Gastrocnemius medialis (tissue), 4 donors: ENCODE measurements at places on chromosomes 3 and 15.

DNA sequence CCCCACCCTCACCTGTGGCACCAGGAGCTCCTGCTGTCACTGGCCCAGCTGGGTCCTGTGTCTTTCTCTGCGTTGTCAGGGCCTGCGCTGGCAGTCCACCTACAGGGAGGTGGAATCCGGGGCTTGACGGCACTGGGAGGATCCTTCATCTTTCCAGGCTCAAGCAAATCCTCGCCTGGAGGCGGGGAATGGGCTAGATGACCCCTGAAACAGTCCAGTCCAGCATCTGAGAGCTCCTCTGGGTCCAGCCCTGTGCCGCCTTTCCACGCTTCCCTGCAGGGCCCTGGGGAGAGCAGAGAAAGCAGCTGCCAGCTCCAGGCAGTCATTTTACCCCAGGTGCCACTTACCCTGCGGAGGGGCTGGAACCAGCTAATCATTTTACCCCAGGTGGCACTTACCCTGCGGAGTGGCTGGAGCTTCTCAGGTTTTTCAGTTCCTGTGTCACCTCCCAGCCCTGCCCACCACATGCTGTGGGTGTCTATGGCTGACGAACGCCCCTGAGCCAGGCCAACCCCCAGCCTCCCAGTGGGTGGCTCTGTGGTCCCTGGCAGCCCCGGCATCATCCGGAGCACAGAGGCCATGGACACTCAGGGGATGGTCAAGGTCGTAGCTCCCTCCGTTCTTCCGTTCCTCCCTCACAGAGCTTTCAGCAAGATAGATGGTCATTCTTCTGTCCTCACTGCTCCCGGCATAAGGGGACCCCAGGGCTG, 17.9 kb upstream of the ADIPOQ start:
- H3K36me3 ChIP-seq: no peaks in the 10 kb centered on the region
- no peak overlapping the region for H3K4me3 ChIP-seq
- no peak for DNase-seq
- H3K27me3 ChIP-seq: peaks cover 42% of the 10 kb centered on the region
- peaks cover 14% of the 10 kb centered on the region for H3K4me1 ChIP-seq

GRCh38 chr15:41182266-41182665, 48.3 kb downstream of the EXD1 start:
- no peaks in the 10 kb centered on the region for H3K36me3 ChIP-seq
- DNase-seq: no peak
- H3K27me3 ChIP-seq: no peaks in the 10 kb centered on the region

GRCh38 chr3:186694288-186695032, 22.7 kb upstream of the KNG1 start:
- H3K27me3 ChIP-seq: no peaks in the 10 kb centered on the region
- DNase-seq: no peak
- no peak overlapping the region for H3K4me3 ChIP-seq
- no peaks in the 10 kb centered on the region for H3K36me3 ChIP-seq
- H3K4me1 ChIP-seq: no peaks in the 10 kb centered on the region

- DNase-seq: no peak
- H3K36me3 ChIP-seq: no peaks in the 10 kb centered on the region
- no peak overlapping the region for H3K4me3 ChIP-seq
- no peak overlapping the region for H3K27ac ChIP-seq
- no peaks in the 10 kb centered on the region for H3K27me3 ChIP-seq
These were observed 186.3 kb downstream of the SATB1 start for GRCh38 chr3:18238746-18239331.

DNA sequence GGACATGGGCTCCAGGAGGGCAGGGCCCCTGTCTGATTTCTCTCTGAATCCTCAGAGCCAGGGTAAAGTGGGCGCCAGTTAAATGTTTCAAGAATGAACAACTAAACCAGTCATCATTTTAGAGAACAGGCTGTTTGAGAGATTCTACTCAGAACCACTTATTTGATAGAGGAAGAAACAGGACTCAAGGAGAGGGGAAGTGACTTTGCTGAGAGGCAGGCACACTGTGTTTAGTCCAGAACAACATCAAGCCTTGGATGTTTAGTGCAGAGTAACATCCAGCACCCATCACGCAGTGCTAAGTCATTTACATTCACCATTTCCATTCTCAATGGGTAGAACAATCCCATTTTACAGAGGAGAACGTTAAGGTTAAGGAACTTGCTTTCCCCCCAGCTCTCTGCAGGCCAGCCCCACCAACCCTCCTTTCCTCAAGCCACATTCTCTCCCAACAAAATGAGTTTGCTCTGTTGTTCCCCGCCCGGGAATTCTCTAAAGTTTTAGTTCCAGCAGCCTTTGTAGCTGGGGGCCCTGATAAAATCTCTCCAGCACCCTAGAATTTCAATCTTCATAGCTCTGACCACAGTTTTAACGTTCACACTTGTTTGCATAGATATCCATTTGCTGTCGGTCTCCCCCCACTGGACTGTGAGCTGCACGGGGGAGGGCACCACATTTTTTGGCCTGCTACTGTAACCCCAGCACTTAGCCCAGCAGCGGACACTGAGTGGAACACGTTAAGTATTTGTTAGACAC, 962 bp downstream of the NMNAT3 start:
- peak overlapping the region; percentile 92 for H3K27ac ChIP-seq
- H3K36me3 ChIP-seq: no peaks in the 10 kb centered on the region
- H3K4me3 ChIP-seq: peak overlapping the region; percentile 93
- H3K27me3 ChIP-seq: no peaks in the 10 kb centered on the region
- H3K4me1 ChIP-seq: peaks cover 9% of the 10 kb centered on the region

DNA sequence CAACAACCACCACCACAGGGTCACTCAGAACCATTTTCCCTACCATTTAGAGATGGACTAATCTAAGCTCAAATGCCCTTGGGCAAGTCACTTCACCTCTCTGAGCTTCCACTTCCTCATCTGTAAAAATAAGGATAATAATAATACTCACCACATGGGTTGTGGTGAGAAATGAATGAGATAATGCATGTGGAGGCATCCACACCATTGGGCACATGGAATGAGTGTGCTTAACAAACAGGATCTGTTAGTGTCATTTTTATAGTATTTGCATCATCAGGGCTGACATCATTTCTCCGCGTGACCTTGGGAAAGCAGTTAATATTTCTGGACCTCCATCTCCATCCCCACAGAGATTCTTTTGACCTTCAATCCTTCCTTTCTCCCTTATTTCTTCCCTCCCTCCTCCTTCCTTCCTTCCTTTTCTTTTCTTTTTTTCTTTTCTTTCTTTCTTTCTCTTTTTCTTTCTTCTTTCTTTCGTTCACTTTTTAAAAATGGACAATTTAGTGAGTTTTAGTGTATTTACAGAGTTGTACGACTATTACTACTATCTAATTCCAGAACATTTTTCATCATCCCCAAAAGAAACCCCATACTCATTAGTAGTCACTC, 7.7 kb upstream of the RFT1 start:
- no peaks in the 10 kb centered on the region for H3K36me3 ChIP-seq
- no peaks in the 10 kb centered on the region for H3K27me3 ChIP-seq
- no peaks in the 10 kb centered on the region for H3K4me1 ChIP-seq
- DNase-seq: no peak
- H3K4me3 ChIP-seq: no peak overlapping the region
- H3K27ac ChIP-seq: no peak overlapping the region

DNA sequence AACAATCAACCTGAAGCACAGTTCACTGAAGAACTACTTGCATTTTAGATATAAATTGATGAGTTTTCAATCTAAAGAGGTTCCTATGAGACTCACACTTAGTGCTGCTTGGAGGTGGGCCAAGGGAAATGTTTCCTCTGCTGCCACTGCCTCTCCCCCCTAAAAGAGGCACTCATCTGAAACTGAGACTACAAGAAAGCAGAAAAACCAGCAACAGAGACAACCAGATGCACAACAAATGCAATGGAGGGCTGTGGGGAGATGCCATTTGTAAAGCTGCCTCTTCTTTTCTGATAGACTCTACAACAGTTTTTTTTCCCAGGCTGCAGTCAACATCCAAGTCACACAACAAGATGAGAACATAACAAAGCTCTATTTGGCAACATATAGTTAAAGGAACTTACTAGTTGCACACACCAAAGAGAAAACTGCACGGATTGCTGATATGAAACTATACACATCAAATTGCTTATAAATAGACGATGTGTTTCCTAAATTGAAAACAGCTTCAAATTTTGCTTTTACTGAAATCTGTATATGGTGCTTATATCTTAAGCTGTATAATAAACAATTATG, 11.0 kb downstream of the TSPAN3 start:
- no peak for DNase-seq
- no peak overlapping the region for H3K4me3 ChIP-seq

GRCh38 chr3:16512435-16513140, 911 bp downstream of the RFTN1 start:
- peak overlapping the region; percentile 73 for H3K4me3 ChIP-seq
- H3K27ac ChIP-seq: peak overlapping the region; percentile 76
- peaks cover 40% of the 10 kb centered on the region for H3K4me1 ChIP-seq
- no peaks in the 10 kb centered on the region for H3K36me3 ChIP-seq

GRCh38 chr3:77475507-77475906, 435.6 kb downstream of the ROBO2 start:
- no peak overlapping the region for H3K27ac ChIP-seq
- H3K27me3 ChIP-seq: no peaks in the 10 kb centered on the region
- H3K4me1 ChIP-seq: no peaks in the 10 kb centered on the region
- no peak for DNase-seq

GRCh38 chr3:32401126-32401525, 9.5 kb downstream of the CMTM7 start:
- no peaks in the 10 kb centered on the region for H3K36me3 ChIP-seq
- DNase-seq: no peak
- H3K27ac ChIP-seq: peak overlapping the region; percentile 85
- H3K4me1 ChIP-seq: peaks cover 8% of the 10 kb centered on the region
- H3K4me3 ChIP-seq: peak overlapping the region; percentile 68

- H3K4me1 ChIP-seq: no peaks in the 10 kb centered on the region
- H3K27me3 ChIP-seq: no peaks in the 10 kb centered on the region
- DNase-seq: no peak
- H3K4me3 ChIP-seq: no peak overlapping the region
- no peak overlapping the region for H3K27ac ChIP-seq
These were observed 165.6 kb downstream of the ATP8B4 start for GRCh38 chr15:49953421-49953820.

- no peak overlapping the region for H3K4me3 ChIP-seq
- H3K4me1 ChIP-seq: no peaks in the 10 kb centered on the region
- no peaks in the 10 kb centered on the region for H3K27me3 ChIP-seq
- H3K36me3 ChIP-seq: no peaks in the 10 kb centered on the region
- H3K27ac ChIP-seq: no peak overlapping the region
These were observed 46.8 kb upstream of the VPS8 start for GRCh38 chr3:184765047-184765729.

GRCh38 chr3:52028572-52028971, 27.8 kb downstream of the DUSP7 start:
- no peaks in the 10 kb centered on the region for H3K36me3 ChIP-seq
- peak overlapping the region; percentile 98 for H3K27ac ChIP-seq
- peaks cover 87% of the 10 kb centered on the region for H3K4me1 ChIP-seq
- no peak overlapping the region for H3K4me3 ChIP-seq
- no peak for DNase-seq

DNA sequence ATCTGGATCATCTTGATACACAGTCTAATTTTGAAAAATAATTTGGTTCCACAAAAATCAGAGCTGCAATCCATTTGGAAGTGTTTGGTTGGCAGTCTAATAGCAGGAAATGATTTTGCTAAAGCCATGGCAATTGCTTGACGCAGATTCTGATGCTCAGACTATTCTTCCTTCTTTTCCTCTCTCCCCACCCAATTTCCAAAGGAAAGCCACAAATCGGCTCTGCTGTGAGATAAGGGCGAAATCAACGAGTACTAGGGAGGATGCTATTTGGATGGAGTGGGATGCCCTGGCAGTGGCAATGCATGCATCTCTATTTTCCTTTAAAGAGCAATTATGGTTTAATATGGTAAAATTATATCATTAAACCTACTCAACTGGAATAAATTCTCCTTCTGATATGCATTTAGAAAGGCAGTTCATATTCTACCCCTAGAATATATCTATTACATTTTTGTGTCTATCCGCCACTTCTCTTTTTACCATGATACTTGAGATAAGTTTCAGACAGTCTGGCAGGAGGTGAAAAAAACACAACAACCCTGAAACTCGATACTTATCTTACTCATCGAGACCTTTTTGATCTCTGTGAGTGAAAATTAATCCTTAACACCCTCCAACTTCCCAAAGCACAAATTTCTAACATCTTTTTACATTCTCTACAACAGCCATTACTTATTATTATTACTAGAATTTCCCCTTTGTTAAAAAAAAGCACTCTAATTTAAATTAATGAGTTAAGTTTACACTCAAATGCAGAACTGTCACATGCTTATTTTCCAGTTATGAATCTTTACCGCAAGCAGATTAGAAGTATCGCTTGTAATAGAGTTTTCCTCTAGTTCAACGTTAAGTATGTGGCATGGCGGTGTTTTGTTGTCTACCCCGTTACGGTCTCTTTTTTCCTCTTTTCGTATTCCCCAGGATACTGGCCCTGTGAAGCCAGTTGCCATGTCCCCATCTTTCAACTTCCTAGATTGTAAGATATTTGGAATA, 433.3 kb downstream of the FOXP1 start:
- H3K27ac ChIP-seq: no peak overlapping the region
- no peak for DNase-seq
- no peaks in the 10 kb centered on the region for H3K4me1 ChIP-seq

DNA sequence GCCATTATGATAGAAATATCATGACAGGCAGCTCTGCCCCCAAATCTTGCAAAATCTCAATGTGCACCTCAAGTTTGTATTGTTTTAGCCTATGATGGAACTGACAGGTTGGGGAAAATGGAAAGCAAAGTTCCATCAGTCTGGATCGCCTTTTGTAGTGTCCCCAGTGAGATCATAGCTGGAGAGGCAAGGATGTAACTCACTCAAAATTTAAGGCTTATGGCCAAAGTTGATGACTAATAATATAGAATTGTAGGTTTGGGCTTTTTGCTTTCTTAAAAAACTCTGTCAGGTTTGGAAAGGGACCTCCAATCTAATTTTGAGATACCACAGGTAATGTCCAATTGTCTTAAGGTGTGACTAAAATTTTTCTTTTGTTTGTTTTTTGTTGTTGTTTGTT, 1.4 kb upstream of the ACP3 start:
- no peak overlapping the region for H3K27ac ChIP-seq
- DNase-seq: no peak
- H3K27me3 ChIP-seq: no peaks in the 10 kb centered on the region
- H3K4me1 ChIP-seq: no peaks in the 10 kb centered on the region

- no peaks in the 10 kb centered on the region for H3K27me3 ChIP-seq
- DNase-seq: peak; percentile 39
- no peaks in the 10 kb centered on the region for H3K36me3 ChIP-seq
- peak overlapping the region; percentile 41 for H3K4me3 ChIP-seq
- H3K4me1 ChIP-seq: no peaks in the 10 kb centered on the region
These were observed 14.8 kb downstream of the NT5DC2 start for GRCh38 chr3:52518723-52519444.

GRCh38 chr3:187836823-187837770, 91.8 kb upstream of the BCL6 start:
- no peaks in the 10 kb centered on the region for H3K36me3 ChIP-seq
- no peaks in the 10 kb centered on the region for H3K4me1 ChIP-seq
- no peak overlapping the region for H3K4me3 ChIP-seq
- no peak for DNase-seq
- H3K27ac ChIP-seq: no peak overlapping the region
